ENCODE measurements at places on chromosomes 6 and 20.

GRCh38 chr6:10886691-10887502, at the start of gene SYCP2L:
SYCP2L (plus strand) TSS chr6:10887052; CDS start chr6:10887127, 75 bp downstream.
- DNase-seq = no peak

DNA sequence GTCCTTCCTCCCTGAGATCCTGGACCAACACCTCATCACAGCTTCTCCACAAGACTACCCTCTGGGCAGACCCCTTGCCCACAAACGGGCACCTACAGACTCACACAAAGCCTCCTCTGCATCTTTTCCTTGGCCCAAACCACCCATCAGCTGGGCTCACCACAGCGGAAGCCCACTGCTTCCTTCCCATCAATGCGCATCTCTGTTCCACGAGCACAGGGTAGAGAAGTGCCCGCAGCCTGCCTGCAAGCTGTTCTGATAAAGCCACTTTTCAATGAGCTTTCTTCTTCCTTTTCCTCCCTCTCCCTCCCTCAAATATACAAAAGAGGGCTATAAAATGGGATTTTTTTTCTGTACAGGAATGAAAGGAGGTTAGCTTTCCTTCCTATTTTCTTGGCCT, 111.2 kb downstream of the NFATC2 start:
- no peak for DNase-seq

DNA sequence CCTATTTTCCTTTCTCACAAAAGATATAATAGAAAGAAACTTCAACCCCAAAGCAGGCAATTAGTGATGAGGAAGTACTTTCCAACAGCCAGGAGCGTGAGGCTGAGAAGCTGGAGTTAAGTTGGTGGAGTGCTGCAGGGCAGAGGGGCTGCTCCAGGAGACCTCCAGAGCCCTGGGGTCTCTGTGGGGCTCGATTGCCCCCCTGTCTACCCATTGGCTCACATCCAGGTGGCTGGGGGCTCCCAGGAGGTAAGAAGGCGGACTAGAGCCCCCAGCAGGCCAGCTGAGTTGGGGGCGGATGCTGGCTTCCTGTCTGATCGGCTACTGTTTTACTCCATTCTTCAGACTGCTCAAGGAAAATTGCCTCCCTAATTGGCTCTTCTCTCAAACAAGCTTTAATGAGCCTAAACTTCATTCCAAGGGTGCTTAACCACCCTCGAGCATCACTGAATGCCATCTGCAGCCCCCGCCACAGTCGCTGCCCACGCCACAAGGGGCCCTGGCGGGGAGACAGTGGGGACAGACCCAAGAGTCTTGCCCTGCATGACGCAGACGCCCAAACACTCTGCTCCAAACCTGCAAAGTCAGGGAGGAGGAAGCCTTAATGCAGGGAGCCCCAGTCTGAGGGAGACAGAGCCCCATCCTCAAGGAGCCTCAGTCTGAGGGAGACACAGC, 78.6 kb downstream of the MDGA1 start:
- no peak for DNase-seq

- no peak for DNase-seq
Measured at GRCh38 chr6:106152952-106153351, 66.8 kb downstream of the PRDM1 start.

GRCh38 chr20:53550280-53551187, 43.1 kb downstream of the ZNF217 start:
- no peak for DNase-seq

- no peak for DNase-seq
Measured at GRCh38 chr6:7292596-7293255, 20.3 kb downstream of the SSR1 start.

DNA sequence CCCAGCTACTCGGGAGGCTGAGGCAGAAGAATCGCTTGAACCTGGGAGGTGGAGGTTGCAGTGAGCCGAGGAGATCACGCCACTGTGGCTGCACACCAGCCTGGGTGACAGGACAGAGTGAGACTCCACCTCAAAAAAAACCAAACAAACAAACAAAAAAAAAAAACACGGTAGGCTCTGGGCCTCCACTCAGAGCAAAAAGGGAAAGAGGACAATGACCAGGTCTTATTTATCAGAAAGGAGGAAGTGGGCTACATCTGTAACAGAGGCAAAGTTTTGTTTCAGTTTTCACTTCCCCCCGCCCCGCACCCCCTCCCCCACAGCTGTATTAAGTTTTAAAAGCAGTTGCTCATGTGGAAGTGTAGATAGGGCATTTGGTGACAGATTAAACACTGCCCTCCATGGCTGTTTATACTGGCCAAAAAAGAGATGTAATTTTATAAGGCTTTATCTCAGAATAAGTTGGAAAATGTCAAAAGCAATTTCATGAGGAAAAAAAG, 114.6 kb downstream of the RCAN2 start:
- DNase-seq = no peak

All from activated naive CD4-positive, alpha-beta T cell treated with Interleukin-2 at 50 U/mL for 16 hours (primary cell).